ENCODE measurements at places on chromosomes 2 and 18.
A peak's percentile ranks its signal among the peaks of the same experiment; 100 is the strongest.

DNA sequence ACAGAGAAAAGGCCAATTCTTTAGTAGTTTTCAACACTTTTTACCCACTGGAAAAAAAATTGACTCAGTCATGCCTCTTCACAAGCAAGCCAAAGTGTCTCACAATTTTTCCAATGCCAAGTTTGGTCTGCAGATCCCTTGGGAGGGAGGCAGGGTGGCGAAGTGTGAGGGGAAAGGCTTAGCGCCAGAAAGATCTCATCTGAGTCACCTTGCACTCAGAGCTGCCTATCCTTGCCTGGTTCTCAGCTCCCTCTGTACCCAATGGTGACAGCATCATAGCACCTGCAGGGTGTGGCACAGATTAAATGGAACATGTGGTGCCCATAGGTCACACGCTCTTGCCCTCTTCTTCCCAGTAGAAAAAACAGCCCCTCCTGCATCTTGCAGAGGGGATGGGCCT is 55.2 kb upstream of the GYPC start:
- DNase-seq, result no peak

GRCh38 chr18:36454245-36454644 is 156.7 kb downstream of the FHOD3 start:
- no peak for DNase-seq

DNA sequence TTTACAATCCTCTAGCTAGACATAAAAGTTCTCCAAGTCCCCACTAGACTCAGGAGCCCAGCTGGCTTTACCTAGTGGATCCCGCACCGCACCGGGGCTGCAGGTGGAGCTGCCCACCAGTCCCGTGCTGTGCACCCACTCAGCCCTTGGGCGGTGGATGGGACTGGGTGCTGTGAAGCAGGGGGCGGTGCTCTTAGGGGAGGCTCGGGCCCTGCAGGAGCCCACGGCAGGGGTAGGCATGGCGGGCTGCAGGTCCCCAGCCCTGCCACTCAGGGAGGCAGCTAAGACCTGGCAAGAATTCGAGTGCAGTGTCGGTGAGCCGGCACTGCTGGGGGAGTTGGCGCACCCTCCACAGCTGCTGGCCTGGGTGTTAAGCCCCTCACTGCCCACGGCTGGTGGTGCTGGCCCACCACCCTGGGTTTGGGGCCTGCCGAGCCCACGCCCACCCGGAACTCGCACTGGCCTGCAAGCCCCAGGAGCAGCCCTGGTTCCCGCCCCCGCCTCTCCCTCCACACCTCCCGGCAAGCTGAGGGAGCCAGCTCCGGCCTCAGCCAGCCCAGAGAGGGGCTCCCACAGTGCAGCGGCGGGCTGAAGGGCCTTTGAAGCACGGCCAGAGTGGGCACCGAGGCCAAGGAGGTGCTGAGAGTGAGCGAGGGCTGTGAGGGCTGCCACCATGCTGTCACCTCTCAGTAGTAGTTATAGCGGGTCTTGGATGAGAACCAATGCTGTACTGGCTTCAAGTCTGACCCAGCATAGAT is 255.2 kb downstream of the CDH7 start:
- no peak for DNase-seq

- no peak for DNase-seq
These were observed 317.1 kb upstream of the LRRTM1 start for GRCh38 chr2:80621656-80622055.

GRCh38 chr2:239269173-239269885 is 131.5 kb downstream of the HDAC4 start:
- DNase-seq, result no peak

DNA sequence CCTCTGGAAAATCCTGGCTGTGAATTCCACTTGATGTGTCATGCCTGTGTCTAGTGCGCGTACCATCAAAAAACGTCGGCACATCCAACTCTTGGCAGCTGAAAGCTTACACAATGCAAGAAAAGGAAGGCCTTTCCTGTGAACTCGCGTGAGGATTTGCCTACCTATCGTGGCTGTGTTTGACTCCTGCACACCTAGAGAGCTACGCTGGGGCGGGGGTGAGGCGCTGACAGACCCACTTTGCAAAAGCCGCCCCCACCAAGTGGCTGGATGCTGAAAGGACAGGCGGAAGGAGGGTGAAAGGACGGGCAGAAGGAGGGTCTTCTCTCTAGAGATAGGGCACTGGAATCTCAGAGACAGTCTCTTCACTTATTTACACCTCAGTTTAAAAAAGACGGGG is 270.1 kb downstream of the EIPR1 start:
- DNase-seq, result no peak

DNA sequence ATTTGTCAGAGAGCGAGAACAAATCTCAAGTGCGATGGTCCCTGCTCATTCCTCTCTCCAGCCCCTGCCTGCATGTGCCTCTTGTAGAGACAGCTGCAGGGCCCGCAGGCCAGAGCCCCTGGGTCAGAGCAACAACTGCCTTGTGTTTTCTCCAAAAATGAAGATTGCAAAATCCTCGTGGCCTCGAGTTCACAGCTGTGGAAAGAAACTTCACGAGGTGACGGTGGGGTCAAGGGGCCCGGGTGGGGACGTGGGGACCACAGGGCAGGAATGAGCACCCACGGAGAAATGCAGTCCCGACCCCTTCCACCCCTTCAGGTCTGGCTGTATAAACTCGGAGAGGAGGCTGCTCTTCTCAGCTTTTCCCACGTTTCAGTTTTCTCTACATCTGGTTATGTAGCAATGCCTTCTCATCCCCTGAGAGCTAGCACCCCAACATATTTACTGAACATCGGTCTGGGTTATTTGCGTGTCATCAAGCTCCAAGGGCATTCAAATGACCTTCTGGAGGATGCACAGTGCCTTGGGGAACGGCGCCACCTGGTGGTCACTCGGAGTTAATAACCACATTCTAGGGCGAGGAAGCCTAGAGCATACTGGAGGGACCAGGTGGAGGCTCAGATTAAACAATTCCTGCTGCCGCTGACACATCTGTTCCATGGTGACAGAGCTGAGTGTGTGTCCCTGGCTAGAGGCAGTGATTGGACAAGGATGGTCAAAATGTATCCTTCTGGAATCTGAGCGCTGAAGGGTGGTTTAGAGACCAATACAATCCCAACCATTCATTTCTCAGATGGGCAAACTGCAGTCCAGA is 91.4 kb upstream of the CYRIA start:
- DNase-seq, result peak; percentile 68

GRCh38 chr2:111117598-111118480 is 2.9 kb upstream of the BCL2L11 start:
- no peak for DNase-seq

GRCh38 chr2:216242365-216242764 is 129.9 kb downstream of the MARCHF4 start:
- peak; percentile 74 for DNase-seq

DNA sequence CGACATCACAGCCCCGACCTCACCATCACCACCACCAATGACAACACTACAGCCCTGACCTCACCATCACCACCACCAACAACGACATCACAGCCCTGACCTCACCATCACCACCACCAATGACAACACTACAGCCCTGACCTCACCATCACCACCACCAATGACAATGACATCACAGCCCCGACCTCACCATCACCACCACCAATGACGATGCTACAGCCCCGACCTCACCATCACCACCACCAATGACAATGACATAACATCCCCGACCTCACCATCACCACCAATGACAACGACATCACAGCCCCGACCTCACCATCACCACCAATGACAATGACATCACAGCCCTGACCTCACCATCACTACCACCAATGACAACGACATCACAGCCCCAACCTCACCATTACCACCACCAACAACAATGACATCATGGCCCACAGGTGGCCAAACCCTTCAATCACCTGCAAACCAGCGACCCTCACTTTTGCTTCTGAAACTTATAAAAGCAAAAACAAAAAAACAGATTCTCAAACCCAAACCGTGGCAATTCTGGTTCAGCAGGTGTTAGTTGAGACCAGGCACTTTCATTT is 70.7 kb upstream of the TMEM18 start:
- no peak for DNase-seq

- DNase-seq, result peak; percentile 24
These were observed 16.0 kb downstream of the LRRTM1 start for GRCh38 chr2:80288576-80288975.

DNA sequence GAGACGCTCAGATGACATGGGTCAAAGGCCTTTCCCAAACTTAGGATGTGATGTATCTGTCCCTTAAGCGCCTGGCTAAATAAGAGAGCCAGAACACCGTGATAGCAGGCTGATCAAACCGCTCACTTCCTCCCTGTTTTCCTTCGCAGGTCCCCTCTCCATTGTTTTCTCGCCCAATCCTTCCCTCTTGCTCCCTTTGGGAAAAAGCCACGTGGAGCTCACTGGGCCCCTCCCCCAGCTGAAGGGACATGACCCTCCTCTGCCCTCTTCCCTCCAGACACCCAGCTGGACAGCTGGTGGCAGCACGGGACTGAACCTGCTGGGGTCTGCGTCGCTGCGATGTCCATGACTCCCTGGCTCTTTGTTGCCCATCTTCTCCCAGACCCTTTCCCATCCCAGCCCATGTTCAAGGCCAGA is 201.7 kb downstream of the TNS1 start:
- DNase-seq, result peak; percentile 40

GRCh38 chr2:240430595-240430994 is 4.9 kb upstream of the GPC1 start:
- no peak for DNase-seq

DNA sequence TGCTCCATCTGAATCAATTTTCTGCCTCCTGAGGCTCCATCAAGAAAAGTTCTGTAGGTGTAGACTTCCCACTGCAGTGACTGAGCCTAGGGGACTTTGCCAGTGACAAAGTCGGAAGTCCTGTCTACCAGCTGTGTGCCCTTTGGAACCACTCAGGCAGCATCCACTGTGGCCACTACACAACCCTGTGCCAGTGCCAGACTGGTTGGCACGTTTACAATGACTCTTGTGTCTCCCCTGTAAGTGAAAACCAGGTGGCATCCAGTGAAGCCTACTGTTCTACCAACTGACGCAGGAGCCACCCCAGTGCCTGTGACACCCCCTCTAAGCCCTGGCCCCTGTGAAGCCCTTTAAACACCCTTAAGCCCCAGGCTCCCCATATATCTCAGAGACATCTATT is 132.1 kb upstream of the SERPINE2 start:
- DNase-seq, result no peak
